ENCODE measurements at places on chromosomes 16 and 17.

- DNase-seq, result no peak
These were observed 8.6 kb downstream of the DOK4 start for GRCh38 chr16:57477531-57478202.

GRCh38 chr16:87924811-87925670, 11.3 kb downstream of the CA5A start:
- DNase-seq, result no peak

DNA sequence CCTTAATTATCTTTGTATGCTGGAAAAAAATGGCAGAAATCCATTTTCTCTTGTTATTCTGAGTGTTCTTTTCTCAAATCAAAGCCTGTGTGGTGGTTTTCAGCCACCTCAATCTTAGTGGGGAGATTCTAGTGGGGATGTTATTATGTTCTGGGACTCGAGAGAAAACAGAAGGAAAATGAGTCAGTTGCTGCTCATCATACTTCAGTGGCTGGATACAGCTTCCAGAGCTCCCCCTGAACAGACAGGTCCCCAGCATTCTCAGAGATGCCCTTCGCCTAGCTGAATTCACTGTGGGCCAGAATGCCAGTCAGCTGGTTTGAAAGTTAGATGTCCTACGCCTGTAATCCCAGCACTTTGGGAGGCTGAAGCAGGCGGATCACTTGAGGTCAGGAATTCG, 8.5 kb downstream of the ST6GALNAC1 start:
- DNase-seq, result no peak

- no peak for DNase-seq
These were observed 2.6 kb downstream of the ADCY9 start for GRCh38 chr16:4113358-4114256.

GRCh38 chr17:65022751-65023700, 33.5 kb downstream of the GNA13 start:
- DNase-seq, result no peak

All from GDM1 (cell line).